Cardiac fibroblast (primary cell): ENCODE measurements at places on chromosomes 1 and 21.

DNA sequence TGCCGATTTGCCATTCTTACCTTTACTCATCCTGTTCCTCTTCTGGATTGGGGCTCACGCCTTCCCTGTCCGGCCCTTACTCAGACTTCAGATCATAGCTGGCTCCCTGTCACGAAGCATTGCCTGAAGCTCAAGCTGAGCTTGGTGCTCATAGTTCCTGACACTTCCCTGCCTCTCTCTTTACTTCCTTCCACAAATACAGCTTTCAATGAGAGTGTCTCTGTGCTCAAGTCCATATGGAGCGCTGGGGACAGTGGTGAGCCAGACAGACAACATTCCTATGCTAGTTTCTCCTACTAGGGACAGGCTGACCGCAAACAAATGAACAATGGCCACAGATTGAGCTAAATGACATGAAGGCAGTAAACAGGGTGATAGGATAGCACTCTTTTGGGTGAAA lies 38.1 kb downstream of the HHAT start:
- no peak for DNase-seq

DNA sequence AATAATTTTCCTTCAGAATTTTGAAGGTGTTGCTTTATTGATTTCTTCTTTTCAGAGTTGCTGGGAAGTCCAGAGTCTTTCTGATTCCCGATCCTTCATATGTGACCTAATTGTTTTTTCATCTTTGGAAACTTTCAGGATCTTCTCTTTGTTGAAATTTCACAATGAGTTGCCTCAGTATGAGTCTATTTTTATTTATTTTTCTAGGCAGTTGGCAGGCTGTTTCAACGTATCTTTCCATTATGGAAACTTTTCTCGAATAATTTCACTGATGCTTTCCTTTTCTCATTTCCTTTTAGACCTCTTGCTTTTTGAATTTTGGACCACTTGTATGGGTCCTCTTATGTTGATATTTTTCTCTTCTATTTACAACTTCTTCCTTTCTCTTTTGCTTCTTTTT lies 354.3 kb downstream of the TGFB2 start:
- peak; percentile 36 for DNase-seq

- peak; percentile 6 for DNase-seq
Measured at GRCh38 chr1:22527555-22528296, 35.6 kb upstream of the EPHA8 start.

DNA sequence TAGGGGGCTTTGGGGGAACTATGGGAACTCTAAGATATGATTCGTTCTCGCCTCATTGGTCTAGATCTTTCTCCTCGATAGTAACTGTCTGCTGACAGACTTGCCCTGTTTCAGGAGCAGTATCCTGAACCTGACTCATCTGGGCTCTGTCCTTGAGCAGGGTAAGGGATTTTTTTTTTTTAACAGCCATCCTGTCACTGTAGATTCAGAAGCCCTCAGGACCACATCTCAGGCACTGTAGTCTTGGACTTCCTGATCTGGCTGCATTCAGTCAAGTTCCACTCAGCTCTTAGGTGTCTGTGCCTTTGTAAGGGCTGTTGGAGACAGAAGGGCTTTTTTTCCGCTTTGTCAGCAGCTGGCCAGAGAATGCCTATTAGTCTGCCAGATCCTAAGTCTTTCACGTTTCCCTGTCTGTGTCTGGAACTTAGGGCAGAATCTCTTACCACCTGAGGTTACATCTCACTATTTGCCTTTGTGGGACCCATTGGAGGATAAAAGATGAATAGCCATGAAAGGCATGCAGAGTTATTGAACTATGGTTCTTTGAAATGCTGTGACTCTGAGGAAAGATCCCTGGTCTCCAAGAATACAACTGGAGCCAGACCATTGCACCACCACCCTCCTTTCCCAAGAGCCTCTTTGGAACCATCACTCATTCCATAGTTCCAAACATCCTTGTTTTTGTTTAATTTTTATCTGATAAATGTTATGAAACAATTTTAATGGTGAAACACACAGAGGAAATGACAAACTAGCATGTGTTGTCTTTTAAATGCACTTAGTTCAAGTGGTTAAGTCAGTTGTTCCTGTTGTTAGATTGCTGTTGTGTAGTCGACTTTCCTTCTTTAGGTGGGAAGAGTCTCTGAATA lies 49.7 kb upstream of the MACF1 start:
- DNase-seq: peak; percentile 94

GRCh38 chr1:29285771-29286170 lies 49.4 kb downstream of the PTPRU start:
- DNase-seq: no peak
